ENCODE measurements at places on chromosomes 1 and 21.

GRCh38 chr21:35976481-35976880 lies 83.8 kb downstream of the SETD4 start:
- no peak for DNase-seq

- DNase-seq: peak; percentile 46
Observed at GRCh38 chr21:14215971-14216641, at the start of gene RBM11. Gene RBM11, plus strand, starts transcription at chr21:14216157. Its CDS starts 30 bp downstream, at chr21:14216187.

GRCh38 chr1:185044387-185044786 lies 971 bp upstream of the RNF2 start:
- DNase-seq: no peak

DNA sequence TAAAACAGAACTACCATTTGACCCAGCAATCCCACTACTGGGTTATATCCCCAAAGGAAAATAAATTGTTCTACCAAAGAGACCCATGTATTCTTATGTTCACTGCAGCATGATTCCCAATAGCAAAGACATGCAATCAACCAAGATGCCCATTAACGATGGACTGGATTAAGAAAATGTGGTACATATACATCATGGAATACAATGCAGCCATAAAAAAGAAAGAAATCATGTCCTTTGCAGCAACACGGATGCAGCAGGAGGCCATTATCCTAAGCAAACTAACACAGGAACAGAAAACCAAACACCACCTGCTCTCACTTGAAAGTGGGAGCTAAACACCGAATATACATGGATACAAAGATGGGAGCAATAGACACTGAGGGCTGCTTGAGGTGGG lies 44.2 kb downstream of the SLC35D1 start:
- DNase-seq: no peak

GRCh38 chr1:184189361-184189760 lies 137.8 kb downstream of the TSEN15 start:
- DNase-seq: no peak

DNA sequence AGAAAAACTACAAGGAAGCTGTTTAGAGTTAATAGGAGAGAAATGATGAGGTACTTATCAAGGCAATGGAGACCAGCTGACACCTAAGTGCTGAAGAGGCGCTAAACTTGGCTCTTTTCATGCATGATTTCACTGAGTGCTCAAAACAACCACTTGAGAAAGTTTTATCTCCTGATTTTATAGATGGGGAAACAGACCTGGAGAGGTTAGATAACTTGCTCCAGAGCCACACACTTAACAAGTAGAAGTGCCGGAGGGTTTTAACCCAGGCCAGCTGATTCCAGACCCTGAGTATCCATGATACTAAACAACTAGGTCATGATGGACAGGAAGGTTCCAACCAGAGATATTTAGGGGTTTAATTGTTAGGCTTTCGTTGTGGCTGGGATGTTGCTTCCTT lies 25.9 kb downstream of the UBE2U start:
- DNase-seq: no peak

DNA sequence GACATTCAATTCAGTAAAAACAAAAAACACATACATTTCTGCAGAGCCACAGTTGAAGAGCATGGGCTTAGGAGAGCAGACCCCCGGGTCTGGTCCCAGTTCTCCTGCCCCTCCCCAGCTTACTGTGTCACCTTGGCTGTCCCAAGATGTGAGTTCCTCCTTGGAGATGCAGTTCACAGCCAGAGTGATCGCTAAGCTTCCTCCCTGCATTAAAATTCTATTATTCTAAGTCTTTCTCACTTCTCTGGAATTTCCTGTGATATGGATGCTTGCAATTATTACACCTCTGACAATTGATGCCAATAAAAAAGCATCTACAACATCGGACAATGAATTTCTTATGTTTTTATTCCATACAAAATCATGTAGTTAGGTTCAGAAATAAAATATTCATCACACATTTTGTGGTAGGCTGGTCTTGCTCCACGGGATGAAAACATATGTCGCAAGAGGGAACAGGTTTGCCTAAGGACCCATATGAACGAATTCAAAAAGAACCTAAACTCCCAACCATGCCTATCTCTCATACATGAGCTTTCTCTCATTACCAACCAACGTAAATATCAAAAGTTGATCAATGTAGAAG lies 328.5 kb upstream of the RUNX1 start:
- DNase-seq: no peak

DNA sequence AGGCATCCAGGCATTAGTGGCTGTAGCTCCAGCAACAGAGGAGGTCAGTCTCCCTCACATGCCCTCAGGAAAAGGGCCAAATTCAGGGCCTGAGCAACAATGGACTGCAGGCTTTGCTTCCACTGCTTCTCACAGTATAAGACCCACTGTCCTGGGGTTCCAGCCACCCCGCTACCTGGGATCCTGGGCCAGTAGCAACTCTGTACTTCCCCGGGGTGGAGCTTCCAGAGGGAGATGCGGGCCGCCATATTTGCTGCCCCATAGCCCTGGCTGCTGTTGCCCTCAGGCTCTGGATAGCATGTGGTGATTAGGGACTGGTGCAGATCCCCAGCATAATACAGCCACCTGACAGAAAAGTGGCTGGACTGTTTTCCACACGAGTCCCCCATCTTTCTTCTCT lies 201.1 kb upstream of the POGK start:
- DNase-seq: no peak

DNA sequence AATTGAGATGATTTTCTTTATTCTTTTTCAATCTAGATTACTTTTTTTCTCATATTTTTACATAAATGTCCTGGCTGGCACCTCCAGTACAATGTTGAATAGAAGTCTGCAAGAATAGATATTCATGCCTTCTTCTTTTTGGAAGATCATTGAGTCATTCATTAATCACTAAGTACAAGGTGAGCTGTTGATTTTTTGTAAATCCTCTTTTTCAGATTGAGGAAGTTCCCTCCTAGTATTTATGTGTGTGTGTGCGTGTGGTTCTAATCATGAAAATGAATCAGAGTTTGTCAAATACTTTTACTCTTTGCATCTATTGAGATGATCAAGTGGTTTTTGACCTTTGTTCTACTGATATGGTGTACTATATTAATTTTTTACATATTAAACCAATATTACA lies 859.3 kb downstream of the KCNT2 start:
- no peak for DNase-seq

GRCh38 chr1:95321531-95321930 lies 87.5 kb downstream of the RWDD3 start:
- no peak for DNase-seq

DNA sequence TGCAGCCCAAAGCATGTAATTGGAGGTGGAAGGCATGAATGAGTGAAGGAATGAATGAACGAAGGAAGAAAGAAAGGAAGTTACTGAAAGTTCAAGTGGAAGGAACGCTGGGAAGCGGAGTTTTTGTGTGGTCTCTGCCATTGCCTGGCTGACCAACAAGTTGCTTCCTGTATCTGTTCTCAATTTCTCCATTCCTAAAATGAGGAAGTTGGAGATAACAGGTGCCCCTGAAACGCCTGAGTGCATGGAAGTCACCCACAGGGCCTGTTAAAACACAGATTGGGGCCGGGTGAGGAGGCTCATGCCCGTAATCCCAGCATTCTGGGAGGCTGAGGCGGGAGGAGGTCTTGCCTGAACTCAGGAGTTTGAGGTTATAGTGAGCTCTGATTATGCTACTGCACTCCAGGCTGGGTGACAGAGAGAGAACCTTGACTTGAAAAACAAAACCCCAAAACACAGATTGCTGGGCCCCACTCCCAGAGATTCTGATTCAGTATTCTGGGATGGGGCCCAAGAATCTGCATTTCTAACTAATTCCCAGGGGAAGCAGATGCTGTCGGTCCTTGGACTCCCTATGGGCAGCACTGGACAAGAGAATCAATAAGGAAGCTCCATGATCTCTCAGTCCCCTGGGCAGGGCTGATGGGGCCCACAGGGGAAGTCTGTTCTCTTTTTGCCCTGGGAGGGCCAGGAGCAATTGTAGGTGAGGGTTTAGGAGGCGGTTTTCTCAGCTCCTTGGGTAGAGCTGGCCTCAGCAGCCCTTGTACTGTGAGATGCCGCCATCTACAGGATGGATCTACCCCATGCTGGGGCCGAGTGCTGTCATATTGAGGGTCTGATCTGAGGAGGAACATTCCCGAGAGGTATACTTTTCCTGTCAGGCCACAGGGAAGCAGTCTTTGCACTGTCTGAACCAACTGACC lies 3.3 kb upstream of the CNR2 start:
- DNase-seq: peak; percentile 59

DNA sequence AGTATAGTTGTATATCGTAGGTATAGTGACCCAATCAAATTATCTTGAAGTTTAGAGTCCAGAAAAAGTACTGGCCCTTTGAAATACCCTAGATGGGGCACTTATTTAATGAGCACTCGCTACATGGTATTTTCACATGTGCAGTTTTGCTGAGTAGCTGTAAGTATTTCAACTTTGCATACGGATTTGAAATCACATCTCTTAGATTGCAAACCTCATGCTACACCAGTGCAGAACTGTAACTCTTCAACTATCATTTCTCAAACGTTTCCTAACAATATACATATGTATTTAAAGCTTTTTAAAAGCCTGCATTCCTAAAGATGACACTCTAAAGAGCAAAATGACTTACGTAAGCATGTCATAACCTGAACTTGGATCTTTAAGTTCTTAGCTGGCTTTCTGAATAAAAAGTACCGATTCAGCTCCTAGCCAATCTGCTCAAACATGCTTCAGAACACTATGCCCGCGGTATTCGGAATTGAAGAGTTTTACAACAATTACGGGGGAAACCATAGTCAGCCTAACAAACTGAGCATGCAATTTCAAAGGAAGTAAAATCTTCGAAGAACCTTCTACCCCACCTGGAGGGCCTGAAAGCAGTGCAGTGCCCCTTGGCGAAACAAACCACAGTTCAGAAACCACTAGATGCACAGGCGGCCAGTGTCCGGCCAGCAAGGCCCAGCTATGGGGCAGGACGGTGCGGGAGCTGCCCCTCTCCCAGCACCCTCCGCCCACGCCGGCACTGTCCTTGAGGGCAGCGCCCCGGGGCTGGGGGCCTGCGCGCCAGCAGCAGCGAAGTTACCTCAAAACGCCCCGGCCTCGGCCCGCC lies 863 bp downstream of the FH start:
- no peak for DNase-seq

- DNase-seq: no peak
Observed at GRCh38 chr1:206909161-206909882, 12.1 kb downstream of the IL24 start.

GRCh38 chr1:32666901-32667566 lies 16.0 kb downstream of the RBBP4 start:
- DNase-seq: no peak

DNA sequence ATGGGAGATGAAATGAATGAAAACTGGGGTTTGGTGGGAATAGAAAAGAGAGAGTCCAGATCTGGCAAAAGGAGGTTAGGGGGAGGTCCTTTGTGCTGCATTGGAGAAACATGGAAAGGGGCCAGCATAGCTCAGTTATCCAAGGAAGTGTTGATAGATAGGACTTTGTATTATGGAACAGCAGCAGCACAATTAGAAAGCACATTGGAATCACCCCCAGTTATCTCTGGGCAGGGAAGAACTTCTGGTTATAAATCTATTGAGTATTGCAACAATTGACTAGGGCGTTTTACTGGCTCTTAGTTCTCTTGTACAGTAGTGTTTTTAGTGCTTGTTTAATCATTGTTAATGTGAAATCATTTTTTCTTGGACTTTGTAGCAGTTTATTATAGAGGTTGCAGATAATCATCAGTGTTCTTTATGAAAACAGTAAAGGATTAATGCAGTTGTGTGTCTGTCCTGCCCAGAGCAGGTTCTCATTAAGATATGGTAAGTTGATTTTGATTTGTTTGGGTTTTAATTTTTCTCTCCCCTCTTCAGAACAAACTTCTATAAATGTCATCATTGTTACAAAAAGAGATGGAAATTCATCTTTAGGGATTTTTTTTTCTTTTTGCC lies 76.6 kb downstream of the NR5A2 start:
- no peak for DNase-seq

DNA sequence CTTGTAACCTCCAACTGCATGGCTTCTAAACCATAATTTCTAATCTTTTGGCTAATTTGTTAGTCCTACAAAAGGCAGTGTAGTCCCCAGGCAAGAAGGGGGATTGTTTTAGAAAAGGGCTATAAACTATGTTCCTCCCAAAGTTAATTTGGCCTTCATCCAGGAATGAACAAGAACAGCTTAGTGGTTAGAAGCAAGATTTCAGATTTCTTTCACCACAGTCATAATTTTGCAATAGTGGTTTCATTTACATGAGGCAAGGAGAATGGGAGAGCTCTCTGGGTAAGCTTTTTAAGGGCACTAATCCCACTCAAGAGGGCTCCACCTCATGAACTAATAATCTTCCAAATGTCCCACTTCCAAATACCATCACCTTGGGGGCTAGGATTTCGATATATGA lies 1353.9 kb downstream of the NCAM2 start:
- no peak for DNase-seq

DNA sequence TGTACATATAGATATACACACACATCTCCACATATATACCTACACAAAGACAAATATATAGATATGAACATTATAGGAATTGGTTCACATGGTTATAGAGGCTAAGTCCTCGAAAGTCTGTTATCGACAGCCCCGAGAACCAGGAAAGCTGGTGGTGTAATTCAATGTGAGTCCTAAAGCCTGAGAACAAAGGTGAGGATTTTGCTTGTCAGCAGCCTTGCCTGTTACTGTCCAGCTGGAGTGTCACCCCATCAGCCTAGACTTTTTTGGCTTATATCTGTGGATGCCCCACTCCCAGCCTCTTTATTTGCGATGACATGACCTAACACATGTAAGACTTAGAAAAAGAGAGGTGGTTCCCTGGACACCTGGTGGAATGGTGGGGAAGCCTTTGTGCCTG lies 97.0 kb downstream of the GIPC2 start:
- no peak for DNase-seq

GRCh38 chr1:153345187-153346076 lies 3.2 kb downstream of the PGLYRP4 start:
- no peak for DNase-seq
